ENCODE measurements at places on chromosomes 6 and 20. TPM values are rescaled to one million over a fixed set of nuclear protein-coding genes. Genes with fewer than 3 reads are reported as not detected.

DNA sequence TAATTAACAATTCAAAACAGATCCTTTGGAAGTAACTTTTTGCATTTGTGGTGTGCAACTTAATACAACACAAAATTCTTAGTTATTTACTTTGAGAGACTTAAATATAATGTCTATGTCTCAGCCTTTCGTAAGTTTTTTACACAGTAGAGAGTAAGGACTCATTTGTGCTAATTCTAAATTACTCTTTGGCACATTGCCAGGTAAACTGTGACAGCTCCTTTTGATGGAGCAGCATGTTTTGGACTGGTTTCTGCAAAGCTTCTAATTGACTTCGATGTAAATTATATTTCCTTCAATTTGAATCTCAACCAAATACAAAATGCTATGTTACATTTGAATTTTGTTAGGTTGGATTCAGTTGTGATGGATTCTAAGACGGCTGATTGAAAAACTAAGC lies 450.7 kb upstream of the OPRM1 start:
- no peaks in the 10 kb centered on the region for H3K36me3 ChIP-seq
- no peak for DNase-seq
- H3K27ac ChIP-seq, result no peak overlapping the region
- H3K4me1 ChIP-seq, result no peaks in the 10 kb centered on the region

GRCh38 chr6:24529985-24530384 lies 35.2 kb downstream of the ALDH5A1 start:
- H3K4me3 ChIP-seq, result no peak overlapping the region
- peaks cover 24% of the 10 kb centered on the region for H3K36me3 ChIP-seq
- H3K4me1 ChIP-seq, result no peaks in the 10 kb centered on the region
- H3K27ac ChIP-seq, result no peak overlapping the region

IL17A gene
- total RNA-seq, result not detected

SLCO4A1 gene
- total RNA-seq, result 63.3 TPM

GRCh38 chr6:5034328-5034727 lies 30.5 kb upstream of the RPP40 start:
- no peak for DNase-seq
- H3K27ac ChIP-seq, result no peak overlapping the region
- H3K36me3 ChIP-seq, result no peaks in the 10 kb centered on the region

DNA sequence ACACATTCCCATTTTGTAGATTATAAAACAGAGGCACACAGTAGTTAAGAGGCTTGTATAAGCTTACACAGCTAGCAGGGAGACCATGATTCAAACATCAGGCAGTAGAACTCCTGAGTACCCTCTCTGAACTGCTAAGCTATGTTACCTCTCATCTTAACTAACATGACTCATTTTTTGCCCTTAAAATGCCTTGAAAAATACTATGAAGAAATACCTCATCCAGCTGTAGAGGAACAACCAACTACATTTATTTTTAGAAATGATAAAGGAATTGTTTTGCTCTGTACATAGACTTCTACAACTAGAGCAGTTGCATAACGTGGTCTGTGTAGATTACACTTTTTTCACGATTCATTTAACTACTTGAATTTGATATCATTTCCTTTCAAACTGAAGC lies 102.1 kb downstream of the FLRT3 start:
- DNase-seq, result no peak
- H3K27ac ChIP-seq, result no peak overlapping the region
- H3K4me3 ChIP-seq, result no peak overlapping the region
- H3K36me3 ChIP-seq, result no peaks in the 10 kb centered on the region
- H3K27me3 ChIP-seq, result no peaks in the 10 kb centered on the region

GRCh38 chr20:23285536-23285935 lies 65.1 kb upstream of the NXT1 start:
- no peaks in the 10 kb centered on the region for H3K36me3 ChIP-seq
- DNase-seq, result no peak
- no peak overlapping the region for H3K27ac ChIP-seq
- peaks cover 6% of the 10 kb centered on the region for H3K27me3 ChIP-seq
- peaks cover 7% of the 10 kb centered on the region for H3K4me1 ChIP-seq

Data from upper lobe of right lung (tissue), 1 donor.